ENCODE measurements at places on chromosomes 11 and 22.
A peak's percentile ranks its signal among the peaks of the same experiment; 100 is the strongest.

DNA sequence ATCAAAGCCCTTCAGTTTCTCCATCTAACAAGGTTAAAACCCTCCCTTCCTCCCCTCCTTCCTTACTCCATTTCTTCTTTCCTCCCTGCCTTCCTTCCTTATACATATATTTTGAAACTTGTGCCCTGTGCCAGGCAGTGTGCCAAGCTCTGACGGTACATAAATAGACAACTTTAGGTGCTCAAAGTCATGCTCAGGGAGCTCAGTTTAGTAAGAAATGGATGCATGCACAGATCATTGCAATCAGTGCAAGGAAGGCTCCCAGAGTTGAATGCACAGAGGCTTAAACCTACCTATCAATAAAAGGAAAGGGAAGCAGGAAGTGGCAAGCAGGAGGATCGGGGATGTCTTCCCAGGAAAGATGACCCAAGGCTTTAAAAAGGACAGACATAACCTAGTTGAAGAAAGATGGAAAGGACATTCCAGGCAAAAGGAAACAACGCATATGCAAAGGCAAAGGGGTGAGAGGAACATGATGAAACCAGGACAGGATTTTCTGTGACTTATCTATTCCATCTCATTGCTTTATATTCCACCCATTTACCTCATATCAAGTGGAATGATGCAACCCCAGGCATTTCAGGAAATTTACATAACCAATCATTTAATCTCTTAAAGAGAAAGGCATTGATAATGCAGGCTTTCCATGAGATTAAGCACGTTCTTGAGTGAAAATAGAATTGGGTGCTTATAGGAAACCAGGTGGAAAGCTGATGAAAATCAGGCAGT lies 13.2 kb downstream of the FZD4 start:
- no peak for DNase-seq

DNA sequence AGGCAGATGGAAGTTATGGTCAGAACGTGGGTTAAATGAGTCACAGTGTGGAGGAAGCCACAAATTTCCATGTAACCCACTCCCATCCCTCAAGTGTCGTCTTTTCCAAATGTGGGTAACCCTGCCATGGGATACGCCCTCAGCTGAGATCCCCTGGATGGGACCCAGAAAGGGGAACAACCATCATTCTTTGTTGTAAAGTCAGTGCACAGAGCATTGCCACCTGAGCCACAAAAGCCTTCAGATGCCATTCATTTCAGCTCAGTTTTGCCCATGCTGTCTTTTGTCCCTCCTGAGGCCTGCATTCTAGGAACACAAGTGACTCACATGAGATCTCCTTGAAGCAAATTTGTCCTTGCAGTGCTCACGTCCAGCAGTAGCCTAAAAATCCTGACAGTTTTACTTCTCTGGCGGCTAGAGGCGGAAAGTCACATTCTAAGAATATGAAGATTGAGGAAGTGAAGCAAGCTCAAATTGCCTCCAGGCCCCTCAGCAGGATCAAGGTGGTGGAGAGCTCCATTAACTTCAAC lies 30.6 kb downstream of the MMP13 start:
- no peak for DNase-seq

GRCh38 chr22:31973739-31974138 lies 29.4 kb downstream of the YWHAH start:
- no peak for DNase-seq

- no peak for DNase-seq
Observed at GRCh38 chr22:39336411-39336810, 13.4 kb upstream of the SYNGR1 start.

DNA sequence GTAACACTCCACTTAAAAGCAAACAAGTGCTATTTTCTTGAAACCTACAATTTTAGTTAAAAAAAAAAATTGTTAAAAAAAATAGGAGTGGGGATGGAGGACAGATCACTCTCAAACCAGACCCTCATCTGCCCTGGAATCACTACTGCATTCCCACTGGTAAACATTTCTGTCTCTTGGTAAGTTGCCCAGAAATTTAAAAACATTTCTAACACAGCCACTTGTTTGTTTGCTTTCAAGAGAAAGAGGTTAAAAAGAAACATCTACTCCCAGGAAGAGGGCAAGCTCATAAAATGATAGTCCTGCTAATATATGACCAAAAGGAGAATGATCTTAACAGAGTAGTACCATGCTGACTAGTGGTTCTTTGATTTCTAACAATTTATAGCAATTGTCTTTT lies 83.3 kb downstream of the SGSM3 start:
- no peak for DNase-seq

DNA sequence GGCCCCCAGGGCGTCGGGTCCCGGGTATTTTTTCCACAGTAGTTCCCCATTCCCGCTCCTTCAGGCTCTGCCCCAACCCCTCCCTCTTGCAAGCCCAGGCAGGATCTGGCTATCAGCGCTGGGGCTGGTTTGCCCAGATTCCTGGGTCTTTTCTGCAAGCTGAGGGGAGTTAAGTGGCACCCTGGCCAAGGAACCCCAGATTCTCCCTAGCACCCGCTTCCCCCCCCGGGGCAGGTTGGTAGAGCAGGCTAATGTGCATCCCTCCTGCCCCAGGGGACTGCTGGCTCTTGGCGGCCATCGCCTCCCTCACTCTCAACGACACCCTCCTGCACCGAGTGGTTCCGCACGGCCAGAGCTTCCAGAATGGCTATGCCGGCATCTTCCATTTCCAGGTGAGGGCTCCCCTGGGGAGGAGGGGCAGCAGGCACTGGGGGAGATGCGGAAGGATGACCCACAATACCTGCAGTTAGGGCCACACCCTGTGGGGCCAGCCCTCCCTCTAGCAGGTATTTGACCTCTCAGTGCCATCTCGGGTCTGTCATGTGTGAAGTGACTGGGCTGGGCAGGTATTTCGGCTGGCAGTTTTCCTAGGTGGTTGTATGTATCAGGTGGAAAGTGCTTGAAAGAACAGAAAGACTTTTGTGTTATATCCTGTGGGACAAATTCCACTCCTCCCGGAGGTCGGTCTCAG lies 1.6 kb downstream of the CAPN1 start:
- no peak for DNase-seq

DNA sequence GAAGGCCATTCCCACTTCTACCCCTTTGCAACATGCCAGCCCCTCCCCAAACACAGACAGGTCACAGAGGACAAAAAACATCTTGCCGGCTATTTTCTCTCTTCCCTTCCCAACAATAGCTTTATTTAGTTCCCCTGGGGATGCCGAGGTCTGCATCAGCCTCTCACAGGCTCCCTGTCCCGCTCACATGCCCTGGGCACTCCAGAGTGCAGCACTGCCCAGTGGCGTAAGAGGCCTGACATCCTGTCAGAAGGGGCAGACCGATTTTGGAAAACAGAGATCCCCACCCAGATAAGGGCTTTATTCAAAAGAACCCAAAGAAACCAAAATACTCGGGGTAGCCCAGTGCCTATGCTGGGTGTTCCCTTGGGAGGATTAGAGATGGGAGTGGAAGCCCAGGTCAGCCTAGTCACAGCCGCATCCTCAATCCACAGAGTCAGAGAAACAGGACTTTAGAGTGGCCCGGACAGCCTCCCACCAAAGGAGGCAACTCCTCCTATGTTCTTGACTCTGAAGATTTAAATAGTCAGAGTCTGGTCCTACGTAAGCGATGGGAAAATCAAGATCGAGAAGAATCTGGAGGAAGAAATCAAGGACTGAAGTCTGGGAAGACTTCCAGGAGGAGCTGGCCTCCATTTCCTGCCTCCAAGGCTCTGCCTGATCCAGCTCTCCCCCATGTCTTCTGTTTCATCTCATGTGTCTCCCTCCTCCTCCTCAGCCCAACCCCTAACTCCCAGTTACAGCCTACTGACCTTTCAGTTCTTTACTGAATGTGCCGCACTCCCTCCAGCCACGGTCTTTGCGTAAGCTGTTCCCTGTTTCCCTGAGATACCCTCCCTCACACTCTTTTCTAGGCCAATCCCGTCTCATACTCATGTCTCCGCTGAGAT lies 129.3 kb downstream of the FBXO7 start:
- no peak for DNase-seq

- DNase-seq = no peak
Observed at GRCh38 chr11:15665368-15665871, 550.7 kb downstream of the INSC start.

- no peak for DNase-seq
Observed at GRCh38 chr11:108111126-108111525, 10.2 kb upstream of the ACAT1 start.

GRCh38 chr22:47357086-47357485 lies 594.6 kb downstream of the TBC1D22A start:
- no peak for DNase-seq

- no peak for DNase-seq
Observed at GRCh38 chr11:100682247-100682969, 4.7 kb upstream of the ARHGAP42 start.

GRCh38 chr22:40236131-40236665 lies 58.5 kb downstream of the TNRC6B start:
- DNase-seq = no peak

DNA sequence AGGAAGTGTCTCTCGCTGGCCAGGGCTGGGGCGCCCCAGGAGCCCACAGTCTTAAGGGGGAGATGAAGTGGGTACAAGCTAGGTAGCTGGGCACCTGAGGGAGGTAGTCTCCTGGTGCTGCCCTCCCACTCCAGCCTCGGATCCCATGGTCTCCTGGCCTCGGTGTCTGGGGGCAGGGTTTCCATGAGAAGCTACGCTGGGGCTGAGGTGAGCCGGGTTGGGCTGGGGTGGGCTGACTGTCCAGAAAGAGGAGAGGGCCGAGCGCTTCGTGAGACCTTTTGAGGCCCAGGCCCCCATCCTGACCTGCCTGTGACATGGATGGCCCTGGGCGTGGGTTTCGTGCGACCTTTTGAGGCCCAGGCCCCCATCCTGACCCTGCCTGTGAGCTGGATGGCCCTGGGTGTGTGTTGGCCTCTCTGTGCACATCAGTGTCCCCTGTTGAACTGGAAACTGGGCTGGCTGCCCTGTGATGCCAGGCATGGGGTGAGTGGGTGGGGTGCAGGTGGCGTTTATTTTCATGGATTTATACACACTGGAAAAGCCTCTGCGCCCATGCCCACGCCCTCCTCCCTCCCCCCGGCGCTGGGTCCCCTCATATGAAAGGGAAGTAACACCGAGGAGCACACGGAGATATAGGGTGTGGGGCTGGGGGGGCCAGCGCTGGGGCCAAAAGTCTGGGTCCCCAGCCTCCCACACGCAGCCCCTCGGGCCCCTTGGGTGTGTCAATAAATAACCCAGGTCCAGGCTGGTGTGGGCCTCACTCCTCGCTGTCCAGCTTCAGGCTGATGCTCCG lies 8.6 kb downstream of the AIP start:
- DNase-seq = no peak

GRCh38 chr11:73946798-73947458 lies 3.9 kb upstream of the DNAJB13 start:
- peak; percentile 54 for DNase-seq

- no peak for DNase-seq
Observed at GRCh38 chr11:21561581-21561980, 631.3 kb upstream of the ANO5 start.

DNA sequence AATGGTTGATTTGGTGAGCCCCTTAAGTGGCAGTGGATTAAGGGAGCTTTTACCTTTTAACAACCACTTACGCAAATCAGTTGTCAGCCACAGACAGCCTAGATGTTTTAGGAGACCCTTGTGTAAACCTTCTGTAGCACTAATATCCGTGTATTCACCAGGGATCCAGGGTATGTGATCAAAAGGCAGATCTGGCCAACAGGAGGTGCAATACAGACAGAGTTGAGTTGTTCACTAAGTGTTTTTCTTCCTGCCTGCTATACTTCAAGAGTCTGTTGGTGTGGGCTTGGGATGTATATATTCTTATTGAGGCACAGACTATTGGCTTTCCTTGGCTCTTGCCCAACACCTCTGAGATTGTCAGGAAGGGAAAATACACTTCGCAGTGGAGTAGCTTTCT lies 175.1 kb downstream of the FAT3 start:
- no peak for DNase-seq

- no peak for DNase-seq
Observed at GRCh38 chr11:46293641-46294103, 16.2 kb downstream of the CREB3L1 start.

GRCh38 chr11:94678236-94678635 lies 89.9 kb upstream of the AMOTL1 start:
- no peak for DNase-seq

- no peak for DNase-seq
Observed at GRCh38 chr11:122695076-122695615, 39.6 kb downstream of the UBASH3B start.

DNA sequence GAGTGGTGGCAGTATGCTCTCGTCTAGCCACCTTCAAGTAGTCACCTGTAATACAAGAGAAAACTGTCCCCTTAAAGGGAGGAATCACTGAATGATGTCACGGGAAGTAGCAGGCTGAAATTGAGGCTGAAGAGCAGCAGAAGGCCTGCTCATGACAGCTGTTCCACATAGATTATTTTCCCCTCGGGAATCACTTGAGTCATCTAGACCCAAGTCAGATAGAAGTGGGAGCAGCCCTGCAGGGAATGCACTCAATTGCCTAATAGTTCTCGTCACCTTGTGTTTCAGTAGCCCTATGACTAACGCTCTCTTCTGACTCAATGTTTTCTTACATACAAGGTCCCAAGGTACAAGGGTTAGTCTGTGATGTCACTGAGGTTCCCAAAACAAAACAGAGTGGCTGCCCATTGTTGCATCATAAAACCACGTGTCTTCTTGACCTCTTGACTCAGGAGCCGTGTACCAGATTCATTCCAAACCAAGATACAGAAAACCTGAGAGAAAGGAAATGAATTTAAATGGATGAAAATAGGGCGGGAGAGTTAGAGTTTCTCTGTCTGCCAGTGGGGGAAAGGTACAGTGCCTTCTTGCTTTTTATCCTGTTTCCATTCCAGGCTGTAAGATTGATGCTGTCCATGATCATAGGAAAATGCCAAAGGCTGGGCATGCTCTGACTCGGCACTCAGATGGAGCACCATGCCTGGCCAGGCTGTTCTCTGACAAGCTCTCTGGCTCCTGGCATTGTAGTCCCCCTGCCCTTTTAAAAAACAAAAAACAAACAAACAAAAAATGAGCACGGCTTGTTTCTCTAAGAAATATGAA lies 21.6 kb upstream of the C11orf96 start:
- DNase-seq = no peak

DNA sequence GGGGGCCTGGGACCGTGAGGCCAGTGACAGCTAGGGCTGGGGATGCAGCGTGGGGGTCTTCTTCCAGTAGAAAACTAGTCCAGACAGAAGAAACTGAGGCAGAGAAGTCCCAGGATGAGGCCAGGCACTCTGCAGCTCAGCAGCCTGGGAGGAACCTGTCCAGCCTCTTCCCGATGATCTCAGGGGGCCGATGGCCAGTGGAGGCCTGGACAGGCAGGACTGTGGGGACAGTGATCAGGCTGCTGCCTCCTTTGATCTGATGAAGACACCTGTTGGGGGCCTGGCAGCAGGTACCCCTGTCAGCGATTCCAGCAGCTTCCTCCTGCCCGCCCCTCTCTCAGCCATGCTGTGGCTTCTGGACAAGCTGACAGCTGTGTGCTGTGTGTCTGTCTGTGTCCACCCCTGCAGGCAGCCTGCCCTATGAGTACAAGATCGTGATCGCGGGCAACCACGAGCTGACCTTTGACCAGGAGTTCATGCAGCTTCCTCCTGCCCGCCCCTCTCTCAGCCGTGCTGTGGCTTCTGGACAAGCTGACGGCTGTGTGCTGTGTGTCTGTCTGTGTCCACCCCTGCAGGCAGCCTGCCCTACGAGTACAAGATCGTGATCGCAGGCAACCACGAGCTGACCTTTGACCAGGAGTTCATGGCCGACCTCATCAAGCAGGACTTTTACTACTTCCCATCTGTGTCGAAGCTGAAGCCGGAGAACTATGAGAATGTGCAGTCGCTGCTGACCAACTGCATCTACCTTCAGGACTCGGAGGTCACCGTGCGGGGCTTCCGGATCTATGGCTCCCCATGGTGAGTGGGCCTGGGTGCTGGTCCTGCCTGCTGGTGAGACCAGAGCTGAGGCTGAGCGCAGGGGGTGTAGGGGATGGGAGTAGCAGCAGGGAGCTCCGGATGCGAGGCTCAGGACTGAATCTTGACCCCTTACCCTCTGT lies 62.6 kb downstream of the MPPED1 start:
- DNase-seq = no peak

Data from SHP77 treated with DMSO at 0.1 percent for 48 hours (cell line).